ENCODE measurements at places on chromosomes 13 and 19. TPM values are rescaled to one million over a fixed set of nuclear protein-coding genes. Genes with fewer than 3 reads are reported as not detected.

Gene PDX1
- total RNA-seq: not detected

Gene CLN5
- total RNA-seq: 32.1 TPM

Gene TMEM255B
- total RNA-seq: 3.6 TPM

Gene CCDC70
- not detected for total RNA-seq

Gene CLEC4M
- total RNA-seq: 3.1 TPM

Gene SLC25A30
- total RNA-seq: 13.3 TPM

Gene WDFY2
- 24.8 TPM for total RNA-seq

Gene KIR2DL4
- total RNA-seq: not detected

Gene C19orf67
- total RNA-seq: not detected

Data from dorsolateral prefrontal cortex (tissue), 122 donors.